ENCODE measurements at places on chromosomes 7 and 10.

GRCh38 chr7:104862719-104863118 is 151.3 kb upstream of the KMT2E start:
- DNase-seq, result peak; percentile 54

GRCh38 chr10:100645091-100645490 is 100.3 kb upstream of the PAX2 start:
- DNase-seq, result no peak

DNA sequence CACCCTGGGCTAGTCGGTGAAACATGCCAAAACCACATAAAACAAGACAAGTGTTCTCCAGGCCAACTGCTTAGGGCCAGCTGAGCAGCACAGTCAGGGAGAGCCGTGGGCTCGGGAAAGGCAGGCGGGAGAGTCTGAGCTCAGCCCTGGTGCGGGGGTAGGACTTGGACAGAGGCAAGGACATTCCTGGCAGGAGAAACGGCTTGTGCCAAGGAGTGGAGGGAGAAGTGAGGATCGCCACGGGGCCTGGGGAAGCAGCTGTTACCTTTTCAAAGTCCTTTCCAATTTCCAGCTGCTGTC is 4.2 kb downstream of the ELN start:
- DNase-seq, result no peak

GRCh38 chr7:101554584-101555268 is 74.4 kb downstream of the MYL10 start:
- DNase-seq, result peak; percentile 6

GRCh38 chr7:156123362-156123761 is 311.1 kb upstream of the SHH start:
- no peak for DNase-seq

DNA sequence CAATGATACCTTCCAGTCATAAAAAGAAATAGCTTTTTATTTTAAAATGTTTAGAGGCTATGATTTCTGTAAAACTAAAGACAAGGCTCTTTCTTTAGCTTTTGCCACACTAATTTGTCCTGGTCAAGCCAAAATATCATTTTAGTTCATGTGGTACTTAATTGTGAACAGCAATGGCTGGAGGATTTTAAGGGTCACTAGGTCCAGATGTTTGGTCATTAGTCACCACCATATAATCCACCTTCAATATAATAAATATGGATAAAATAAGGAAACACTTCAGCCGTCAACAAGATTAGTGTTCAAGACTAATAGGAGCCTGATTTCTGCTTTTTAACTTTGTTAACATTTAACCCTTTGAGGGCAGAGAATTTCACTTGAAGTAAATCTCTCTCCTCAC is 50.0 kb upstream of the HGF start:
- no peak for DNase-seq

- no peak for DNase-seq
These were observed 50.1 kb upstream of the TMEM72 start for GRCh38 chr10:44860811-44861736.

- no peak for DNase-seq
These were observed 383.7 kb upstream of the AKR1E2 start for GRCh38 chr10:4442296-4442695.

- DNase-seq, result no peak
These were observed 89.7 kb downstream of the HIPK2 start for GRCh38 chr7:139687980-139688632.

DNA sequence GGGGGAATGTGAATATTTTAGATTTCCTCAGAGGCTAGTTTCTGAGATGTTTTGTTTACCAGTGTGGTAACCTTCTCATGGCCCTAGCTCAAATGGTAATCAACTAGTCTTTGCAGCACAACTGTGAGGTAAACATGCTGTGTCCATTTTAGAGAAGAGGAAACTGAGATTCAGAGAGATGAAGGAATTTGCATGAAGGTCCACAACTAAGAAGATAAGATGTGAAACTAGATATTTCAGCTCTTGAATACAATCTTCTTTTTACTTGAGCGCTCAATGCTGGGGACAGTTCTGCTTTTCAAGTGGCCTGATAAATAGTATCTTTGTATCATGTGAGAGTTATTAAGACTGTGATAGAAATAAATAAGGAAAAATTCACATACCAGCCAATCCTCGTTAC is 245.4 kb downstream of the AUTS2 start:
- no peak for DNase-seq

DNA sequence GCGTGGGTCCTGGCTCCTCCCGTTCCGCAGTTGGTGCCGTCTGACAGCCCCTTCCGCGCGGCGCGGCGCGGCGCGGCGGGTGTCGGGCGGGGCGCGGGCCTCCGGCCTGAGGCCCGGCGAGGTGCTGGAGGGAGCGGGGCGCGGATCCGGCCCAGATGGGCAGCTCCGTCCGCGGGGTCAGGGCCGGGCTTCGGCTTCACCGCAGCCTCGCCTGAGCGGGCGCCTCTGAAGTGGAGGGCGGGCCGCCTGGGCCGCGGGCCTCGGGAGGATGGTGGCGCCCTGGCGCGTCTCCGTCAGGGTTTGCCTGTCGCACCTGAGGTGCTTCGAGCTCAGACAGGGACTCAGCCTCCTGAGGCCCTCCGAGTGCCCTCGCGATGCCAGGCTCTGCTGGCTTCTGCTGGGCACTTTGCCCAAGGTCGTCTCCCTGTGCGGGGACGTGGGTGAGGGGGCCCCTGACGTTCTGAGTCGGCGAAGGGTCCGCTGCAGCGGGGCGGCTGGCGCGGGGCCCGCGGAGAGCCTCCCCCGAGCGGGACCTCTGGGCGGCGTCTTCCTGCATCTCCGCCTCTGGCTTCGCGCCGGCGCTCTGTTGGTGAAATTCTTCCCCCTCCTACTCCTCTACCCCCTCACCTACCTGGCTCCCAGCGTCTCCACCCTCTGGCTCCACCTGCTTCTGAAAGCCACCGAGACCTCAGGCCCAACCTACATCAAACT is 473 bp downstream of the ADCK2 start:
- peak; percentile 66 for DNase-seq

GRCh38 chr10:74145133-74145532 is 5.5 kb downstream of the AP3M1 start:
- no peak for DNase-seq

DNA sequence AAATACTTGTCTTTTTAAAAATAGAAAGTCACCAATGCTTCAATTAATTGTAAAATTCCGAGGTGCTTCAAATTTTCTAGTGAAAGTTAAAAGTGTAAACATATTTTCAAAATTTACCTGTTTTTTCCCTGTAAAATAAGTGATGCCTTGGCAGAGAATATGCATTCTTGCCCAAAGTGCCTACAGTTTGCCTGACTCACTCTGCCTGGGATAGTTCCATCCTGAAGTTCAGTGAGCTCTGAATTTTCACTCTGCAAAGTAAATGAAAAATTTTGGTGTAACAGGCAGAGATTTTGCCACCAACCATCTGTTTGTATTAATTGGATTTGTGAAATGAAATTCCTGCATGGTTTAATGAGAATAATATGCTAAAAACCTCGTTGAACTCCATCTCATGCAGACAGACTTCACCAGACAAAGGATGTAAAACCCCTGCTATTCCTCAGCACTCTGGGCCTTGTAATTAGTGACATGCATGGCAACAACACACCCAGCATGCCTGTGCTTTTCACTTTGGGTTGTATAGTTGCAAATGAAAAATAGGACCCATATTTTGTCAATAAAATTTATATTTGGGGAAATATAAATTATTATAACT is 117.4 kb upstream of the GNAI1 start:
- DNase-seq, result no peak

DNA sequence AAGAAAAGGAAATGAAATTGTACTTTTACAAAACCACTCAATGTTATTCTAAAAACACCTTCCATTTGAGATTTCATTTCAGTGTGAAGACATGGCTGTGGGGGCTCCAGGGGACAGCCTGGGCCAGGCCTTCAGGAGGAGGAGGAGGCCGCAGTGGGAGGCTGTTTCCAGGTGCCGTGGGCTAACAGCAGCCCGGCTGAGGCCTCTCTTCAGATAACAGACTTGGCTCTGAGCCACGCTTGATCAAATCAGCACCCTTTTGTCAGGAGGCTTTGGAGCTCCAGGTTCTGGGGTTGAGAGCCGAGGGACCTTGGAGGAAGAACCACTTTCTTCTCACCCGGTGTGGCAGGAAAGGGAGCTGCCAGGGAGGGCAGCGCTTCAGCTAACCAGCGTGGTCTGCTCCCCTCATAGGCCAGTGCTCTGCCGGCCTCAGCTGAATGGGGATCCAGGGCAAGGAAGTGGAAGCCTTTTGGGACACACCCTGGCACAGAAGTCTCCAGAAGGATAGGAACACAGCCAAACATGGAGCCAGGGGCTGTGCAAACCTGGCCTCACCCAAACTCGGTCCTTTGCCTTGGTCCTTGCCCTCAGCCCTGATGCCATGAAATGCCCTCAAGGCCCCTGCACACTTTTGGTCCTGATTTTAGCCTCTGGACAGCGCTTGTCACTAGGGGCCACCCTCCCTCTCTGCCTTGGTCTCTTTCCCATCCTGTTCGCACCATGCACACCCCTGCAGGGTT is 23.5 kb upstream of the CHST15 start:
- DNase-seq, result no peak

DNA sequence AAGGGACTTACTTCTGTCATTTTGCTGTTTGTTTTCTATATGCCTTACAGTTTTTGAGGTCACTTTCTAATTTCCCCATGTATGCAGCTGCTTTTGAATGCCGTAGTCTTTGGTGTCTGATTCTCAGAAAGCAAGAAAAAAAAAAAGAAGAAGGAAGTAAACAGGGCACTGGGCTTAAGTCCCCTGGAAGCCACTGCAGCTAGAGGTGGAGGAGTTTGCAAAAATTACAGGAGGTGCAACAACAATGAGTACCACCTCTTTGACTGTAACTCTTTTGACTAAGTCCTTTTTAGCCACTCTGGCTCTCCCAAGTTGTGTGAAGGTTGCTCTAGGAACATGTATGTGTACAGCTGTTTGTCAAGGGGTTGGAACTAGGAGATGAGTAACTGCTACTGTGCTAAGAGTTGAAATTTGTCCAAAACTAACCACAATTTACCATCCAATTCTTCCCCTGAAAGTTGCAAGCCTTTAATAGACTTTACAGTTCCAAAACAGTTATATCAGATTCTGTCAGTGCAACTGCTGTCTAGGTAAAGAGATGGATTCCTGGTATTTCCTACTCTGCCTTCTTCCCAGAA is 588.0 kb upstream of the LRRN3 start:
- DNase-seq, result no peak

DNA sequence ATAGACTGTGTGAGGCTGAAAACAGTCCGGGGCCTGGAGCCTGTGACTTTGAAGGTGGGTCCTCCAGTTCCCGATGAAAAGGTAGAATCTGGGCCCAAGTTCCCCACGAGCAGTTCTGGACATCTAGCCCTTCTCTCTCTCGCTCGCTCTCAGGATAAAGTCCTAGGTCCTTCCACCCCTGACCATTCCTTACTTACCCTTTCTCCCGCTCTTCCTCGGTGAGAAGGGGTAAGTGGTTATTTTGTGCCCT is 713 bp downstream of the IMMP2L start:
- peak; percentile 8 for DNase-seq

DNA sequence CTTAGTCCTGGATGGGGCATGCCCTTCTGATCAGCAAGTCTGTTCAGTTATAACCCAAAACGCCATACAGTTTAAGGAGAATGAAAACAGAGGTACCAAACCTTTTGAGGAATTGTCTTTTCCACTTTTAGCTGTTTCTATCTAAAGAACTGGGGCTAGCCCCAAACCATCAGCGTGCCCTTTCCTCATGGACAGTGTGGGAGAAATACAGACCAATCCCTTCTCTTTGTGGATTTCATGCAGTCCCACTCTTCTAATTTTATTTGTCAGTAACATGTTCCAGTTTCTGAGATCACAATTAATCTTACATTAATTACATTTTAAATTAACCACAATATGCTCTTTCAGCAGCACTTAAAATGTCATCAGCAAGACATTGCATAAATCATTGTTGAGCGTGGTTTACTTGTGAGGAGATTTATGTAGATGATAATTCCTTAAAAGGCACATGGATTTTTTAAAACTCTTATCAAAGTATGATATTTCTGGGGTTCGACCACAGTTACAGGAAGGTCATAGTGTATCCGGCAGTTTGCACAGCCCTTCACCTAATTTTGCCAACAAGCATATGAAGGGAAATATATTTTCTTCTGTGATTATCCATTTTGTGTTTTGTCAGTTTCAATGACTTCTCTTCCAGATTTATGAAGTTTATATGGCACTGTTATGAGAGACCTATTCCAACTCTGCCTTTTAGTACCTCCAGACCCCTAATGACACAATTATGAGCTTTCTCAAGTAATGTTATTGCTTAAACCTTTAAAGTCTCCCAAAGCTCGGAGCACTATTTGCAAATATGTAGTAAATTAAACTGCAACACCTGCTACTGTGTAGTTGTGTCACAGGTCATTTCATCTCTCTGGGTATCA is 868.4 kb upstream of the C7orf33 start:
- DNase-seq, result no peak

GRCh38 chr7:91892099-91892705 is 11.7 kb upstream of the MTERF1 start:
- no peak for DNase-seq

DNA sequence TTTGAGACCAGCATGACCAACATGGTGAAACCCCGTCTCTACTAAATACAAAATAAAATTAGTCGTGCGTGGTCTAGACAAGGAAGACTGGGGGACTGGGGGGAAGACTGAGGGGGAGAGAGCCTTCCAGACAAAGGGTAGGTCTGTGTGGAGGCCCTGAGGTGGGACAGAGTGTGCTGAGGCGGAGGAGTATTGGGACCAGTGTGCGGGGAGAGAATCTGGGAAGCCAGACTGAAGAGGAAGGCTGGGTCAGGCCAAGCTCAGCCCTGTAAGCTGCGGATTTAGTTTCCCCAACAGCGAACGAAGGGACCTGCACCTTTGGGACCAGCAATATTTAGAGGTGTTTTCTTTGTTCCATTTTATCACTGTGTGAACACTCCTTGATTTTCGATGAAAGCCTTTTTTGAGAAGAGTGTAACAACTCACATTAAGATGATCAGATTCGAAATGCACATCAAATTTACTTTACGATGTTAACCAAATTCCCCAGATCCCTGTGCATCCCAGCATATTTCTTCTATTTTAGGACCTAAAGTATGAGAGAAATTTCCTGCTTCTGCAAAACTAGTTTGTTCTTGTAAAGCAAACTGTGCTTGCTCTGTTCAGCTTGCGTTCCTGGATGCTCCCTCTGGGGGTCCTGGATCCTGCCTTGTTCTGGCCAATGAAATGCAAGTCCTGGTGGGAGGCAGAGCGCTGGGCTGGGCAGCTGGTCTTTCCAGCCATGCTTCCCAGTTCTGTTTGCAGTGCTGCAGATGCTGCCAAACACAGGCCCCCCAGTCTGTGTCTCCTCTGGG is 39.4 kb downstream of the PLAU start:
- no peak for DNase-seq

DNA sequence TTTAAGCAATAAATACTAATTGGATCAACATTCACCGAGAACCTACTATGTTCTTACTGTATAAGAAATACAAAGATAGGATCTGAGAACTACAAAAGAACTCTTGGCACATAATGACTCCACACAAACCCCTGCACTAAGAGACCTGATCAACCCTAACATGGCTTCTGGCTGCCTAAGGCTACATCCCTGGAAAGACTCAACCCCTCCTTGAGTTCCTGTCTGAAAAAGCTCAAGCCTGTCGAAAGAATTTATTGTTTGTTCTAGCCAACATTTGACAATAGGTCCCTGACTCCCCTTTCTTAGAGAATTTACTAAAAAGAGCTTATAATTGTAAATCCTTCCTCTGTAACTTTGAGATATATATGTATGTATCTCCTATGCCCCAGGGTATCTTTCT is 125.3 kb upstream of the SGCE start:
- DNase-seq, result no peak

All from HuH-7 (cell line).